ENCODE measurements at places on chromosomes 2 and 18.

GRCh38 chr2:113200236-113200635 lies 26.5 kb downstream of the PSD4 start:
- DNase-seq = no peak

DNA sequence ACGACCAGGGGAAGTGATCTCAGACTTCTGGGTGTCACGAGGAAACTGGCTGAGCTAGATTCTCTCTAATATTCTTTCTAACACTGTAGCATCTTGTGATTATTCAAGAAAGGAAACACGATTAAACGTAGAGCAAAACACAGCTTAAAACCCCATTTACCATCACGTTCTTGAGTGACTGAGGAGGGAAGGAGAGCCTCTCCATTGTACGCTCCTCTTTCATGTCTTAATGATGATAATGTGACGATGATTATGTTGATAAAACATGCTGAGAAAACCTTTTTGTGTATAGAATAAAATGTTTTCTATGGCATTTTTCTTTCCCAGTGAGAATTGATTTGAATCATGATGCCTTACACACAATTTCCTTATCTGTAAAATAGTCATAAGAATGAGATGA lies 705.6 kb upstream of the ID2 start:
- no peak for DNase-seq

- DNase-seq = peak; percentile 91
Observed at GRCh38 chr2:10424051-10424450, 24.1 kb downstream of the ODC1 start.

GRCh38 chr18:12934454-12935071 lies 13.2 kb upstream of the SEH1L start:
- DNase-seq = peak; percentile 85

GRCh38 chr2:207528980-207529329 lies 807 bp upstream of the CREB1 start:
- DNase-seq = peak; percentile 46

GRCh38 chr2:28393114-28393836 lies 617 bp downstream of the FOSL2 start:
- DNase-seq = peak; percentile 78
